ENCODE measurements at places on chromosomes 7 and 10.

- DNase-seq = no peak
Observed at GRCh38 chr10:66365686-66366085, 560.1 kb upstream of the LRRTM3 start.

GRCh38 chr7:99199226-99199625 is 8.7 kb downstream of the KPNA7 start:
- no peak for DNase-seq

GRCh38 chr10:10776363-10776762 is 241.3 kb upstream of the CELF2 start:
- no peak for DNase-seq

DNA sequence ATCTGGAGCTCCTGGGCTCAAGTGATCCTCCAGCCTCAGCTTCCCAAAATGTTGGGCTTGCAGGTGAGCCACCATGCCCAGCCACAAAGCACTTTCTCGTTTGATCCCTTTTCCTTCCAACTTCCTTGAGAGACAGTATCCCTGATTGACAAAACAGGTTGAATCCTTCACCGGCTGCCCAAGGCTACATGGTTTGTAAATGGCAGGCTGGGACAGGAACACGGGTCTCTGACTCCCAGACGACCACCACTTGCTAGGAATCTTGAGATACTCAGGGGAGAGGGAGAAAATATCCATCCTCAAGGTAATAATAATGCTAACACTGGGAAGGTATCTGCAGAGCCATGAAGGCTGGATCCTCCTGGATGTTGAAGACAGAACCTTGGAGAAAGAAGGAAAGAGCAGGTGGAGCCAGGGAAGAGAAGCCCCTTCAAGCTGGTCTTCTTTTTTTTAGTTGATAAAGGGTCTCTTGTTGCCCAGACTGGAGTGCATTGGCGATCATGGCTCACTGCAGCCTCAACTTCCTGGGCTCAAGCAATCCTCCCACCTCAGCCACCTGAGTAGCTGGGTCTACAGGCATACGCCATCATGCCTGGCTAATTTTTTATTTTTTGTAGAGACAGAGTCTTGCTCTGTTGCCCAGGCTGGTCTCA is 19.8 kb downstream of the MMRN2 start:
- no peak for DNase-seq

Data from stimulated activated CD8-positive, alpha-beta memory T cell treated with anti-CD3 and anti-CD28 coated beads, Interleukin-2, amount 100 ng/mL, for 1 hour (primary cell).